AG10803 (cell line): ENCODE measurements at places on chromosomes 2 and 18.

GRCh38 chr2:142082368-142082767, 48.4 kb downstream of the LRP1B start:
- no peak for DNase-seq

DNA sequence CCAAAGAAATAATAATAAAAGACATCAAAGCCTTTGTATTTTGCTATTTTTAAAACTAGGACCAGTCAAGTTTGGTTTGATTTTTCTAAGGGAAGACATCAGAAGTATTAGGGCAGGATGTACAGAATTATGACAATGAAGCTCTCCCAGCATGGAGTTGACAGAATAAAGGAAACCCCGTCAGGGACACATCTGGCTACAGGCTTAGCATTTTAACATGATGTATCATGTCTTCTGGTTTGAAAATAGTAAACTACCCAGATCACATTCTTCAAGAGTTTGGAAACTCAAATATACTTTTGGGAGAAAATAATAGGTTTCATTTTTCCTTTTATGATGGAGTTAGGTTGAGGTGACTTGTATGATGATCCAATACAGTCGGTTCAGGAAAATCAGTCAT, 552.0 kb upstream of the CDH2 start:
- DNase-seq = peak; percentile 43

DNA sequence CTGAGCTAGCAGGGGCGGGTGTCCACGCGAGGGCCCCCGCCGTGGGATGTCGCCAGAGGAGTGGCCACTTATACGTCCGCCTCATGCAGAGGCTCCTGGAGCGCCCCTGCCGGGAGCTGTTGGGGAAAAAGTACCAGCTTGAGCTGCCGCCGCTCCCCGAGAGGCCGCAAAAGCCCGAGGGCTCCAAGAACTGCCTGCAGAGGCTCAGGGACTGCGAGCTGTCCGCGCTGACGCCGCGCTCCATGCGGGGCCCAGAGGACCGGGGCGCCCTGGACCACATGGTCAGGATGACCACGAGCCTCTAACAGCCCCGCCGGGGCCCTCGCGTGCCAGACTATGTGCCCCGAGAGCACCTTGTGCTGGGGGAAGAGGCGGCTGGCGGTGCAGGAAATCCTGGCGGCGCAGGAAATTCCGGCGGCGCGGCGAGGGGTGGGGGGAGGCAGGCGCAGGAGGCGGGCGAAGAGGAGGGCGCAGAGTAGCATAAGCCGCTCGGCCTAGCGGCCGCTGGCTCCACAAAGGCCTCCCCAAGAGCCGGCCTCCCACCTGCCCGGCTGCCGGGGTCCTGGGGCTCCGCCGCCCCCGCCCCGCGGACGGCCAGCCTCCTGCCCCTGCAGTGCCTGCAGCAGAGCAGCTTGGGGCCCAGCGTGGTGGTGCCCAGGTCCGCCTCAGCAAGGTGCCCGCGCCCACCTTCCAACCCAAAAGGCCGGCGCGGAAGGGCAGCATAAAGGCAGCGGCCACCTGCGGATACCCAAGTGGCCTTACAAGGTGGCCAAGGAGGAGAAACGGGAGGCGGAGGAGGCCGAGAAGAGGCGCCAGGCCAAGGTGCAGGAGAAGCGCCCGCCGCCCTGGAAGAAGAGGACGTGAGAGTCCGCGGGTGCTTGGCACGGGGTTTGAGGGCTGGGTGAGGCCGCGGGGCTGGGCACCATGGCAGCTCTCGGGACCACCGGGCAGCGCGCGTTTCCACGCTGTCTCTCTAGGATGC, 42.1 kb upstream of the TRIM43B start:
- DNase-seq = peak; percentile 80

GRCh38 chr2:17148407-17149145, 369.7 kb downstream of the RAD51AP2 start:
- peak; percentile 12 for DNase-seq

- DNase-seq = no peak
These were observed 1199.1 kb upstream of the GYPC start for GRCh38 chr2:125456693-125457363.

GRCh38 chr18:42578792-42579191, 536.7 kb downstream of the RIT2 start:
- DNase-seq = peak; percentile 27

DNA sequence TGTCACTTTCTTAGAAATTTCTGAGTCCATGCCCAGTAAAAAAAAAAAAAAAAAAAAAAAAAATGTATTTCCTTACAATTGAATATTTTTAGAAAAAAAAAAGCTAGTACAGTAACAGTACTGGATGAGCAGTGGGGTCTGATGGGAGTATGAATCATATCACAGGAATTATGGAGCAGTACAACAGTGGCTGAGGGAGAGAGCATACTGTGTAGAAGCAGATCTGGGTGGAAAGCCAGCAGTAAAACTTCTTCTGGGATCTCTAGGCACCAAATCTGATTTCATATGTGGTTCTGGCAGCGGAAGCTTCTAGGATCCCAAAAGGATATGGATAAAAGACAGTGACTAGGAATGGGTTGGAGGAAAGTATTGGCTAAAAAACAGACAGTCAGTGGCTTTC, 414.9 kb upstream of the FSHR start:
- DNase-seq = no peak

DNA sequence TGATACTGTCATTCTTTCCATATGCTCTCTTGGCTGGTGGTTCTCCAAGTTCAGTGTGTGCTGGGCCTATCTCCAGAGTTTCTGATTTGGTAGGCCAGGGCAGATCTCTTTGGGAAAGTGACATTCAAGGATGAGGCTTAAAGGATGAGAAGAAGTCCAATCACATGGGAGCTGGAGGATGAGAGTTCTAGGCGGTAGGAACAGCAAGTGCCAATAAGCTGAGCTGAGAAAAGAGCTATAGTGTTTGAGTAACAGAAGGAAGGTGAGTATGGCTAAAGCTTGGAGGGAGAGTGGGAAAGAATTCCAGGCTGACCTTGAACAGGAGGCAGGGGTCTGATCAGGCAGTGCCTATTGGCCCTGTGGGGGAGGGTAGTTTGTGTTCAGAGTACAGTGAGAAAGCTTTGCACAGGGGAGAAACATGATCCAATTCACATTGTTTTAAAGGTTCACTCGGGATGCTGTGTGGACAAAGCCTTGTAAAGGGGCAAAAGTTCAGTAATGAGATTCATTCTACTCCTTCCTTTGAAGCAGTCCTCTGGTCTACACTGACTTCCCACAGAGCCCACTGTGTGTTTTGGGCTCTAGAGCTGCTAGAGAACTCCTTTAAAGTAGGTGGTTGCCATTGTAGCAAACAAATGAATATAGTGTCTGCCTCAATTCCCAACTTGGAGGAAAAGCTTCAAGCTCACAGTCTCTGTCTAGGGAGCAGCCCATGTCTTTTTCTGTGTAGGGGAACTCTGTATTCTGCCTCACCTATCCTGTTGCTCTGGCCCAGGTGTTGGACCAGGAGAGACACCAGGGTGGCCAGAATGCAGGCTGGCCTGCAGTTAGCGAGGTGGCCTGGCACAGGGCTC, 81.8 kb downstream of the FASTKD2 start:
- no peak for DNase-seq

GRCh38 chr18:76437011-76437410, 58.0 kb downstream of the ZNF516 start:
- no peak for DNase-seq

DNA sequence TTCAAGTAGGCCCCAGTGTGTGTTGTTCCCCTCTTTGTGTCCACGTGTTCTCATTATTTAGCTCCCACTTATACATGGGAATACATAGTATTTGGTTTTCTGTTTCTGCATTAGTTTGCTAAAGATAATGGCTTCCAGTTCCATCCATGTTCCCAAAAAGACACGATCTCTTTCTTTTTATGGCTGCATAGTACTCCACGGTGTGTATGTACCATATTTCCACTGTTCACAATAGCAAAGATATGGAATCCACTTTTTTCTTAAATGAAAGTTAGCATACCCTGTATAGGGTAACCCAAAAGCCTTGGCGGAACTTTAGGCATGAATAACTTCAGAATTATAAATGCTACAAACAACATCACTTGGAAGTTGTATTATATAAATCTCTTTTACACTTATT, 83.4 kb upstream of the NDUFV2 start:
- DNase-seq = no peak

DNA sequence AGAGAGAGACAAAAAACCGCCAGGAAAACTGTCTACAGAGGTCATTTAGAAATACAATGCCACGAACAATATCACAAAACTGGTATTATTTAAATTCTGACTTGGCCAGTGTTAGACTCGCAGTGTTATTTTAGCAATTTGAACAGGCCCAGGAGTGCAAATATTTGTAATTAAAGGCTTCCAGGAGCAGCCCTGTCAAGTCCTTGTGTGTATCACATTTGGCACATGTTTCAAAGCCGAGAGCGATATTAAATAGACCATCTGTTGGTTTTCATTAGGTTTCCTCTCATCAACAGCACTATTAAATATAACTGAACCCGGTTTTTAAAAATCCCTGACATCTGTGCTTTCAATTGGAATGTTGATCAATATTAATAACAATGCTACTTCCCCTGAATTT, 656.9 kb downstream of the TSN start:
- no peak for DNase-seq

DNA sequence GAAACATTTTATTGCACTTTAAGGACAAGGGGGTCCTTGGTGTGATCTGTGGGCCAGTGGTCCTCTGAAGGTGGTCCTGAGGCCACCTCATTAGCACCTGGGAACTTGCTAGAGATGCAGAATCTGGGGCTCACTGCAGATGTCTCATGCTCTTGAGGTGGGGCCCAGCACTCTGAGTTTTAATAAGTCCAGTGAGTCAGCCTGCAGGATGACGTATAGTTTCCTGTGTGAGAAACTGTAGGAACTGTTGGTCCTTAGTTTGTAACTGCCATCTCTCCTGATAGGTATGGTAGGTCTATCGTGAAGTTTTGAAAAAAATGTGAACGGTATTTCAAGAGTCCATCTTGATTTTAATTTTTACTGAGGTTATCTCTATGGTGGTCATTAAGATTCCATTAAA, 2.8 kb downstream of the TRPM8 start:
- no peak for DNase-seq

DNA sequence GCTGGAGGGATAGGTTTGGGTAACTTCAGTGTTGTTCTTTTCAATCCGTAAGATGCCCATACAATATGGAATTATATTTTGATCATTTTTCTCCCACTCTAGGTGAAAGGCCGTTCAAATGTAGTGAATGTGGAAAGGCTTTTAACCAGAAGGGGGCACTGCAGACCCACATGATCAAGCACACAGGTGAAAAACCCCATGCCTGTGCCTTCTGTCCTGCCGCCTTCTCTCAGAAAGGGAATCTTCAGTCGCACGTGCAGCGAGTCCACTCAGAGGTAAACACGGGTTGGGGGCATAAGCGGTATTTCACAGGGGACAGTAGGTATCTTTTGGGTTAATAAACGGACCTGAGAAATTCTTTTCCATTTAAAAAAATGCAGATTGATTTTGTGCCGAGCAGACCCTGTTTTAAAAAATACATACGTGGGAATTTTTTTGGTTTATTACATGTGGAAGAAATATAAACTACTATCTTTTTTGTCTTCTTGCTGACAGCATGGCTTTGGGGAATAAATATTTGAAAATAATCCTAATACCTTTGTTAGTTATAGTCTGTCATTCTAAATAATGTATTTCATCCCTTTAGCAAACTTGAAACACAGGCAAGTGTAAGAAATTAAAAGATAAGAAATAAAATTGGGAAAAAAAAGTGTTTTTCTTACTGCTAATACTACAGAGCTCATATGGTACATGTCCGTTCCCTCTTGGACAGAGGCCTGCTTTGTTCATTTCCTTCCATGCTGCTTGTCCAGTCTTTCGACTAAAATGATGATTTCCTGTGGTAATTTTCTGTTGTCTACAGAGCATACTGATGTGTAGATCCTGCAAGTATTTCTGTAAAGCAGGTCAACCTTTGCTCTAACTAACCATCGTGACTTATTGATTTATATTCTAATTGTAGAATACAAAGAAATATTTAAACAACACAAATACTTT, 53.3 kb downstream of the ZNF236 start:
- peak; percentile 13 for DNase-seq

DNA sequence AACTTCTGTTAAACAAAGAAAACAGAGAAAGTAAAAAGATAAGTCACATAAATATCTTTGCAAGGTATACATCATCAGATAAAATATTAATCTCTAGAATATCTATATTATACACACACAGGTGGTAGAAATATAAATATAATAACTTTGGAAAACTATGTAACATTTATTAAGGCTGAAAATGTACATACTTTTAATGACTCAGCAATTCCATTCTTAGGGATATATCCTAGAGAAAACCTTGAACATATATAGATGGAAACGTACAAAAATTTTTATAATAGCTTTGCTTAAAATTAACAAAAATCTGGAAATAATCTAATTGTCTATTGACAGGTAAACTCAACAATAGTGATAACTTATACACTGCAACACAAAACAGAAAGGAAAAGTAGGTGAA, 381.3 kb downstream of the GPD2 start:
- DNase-seq = no peak

DNA sequence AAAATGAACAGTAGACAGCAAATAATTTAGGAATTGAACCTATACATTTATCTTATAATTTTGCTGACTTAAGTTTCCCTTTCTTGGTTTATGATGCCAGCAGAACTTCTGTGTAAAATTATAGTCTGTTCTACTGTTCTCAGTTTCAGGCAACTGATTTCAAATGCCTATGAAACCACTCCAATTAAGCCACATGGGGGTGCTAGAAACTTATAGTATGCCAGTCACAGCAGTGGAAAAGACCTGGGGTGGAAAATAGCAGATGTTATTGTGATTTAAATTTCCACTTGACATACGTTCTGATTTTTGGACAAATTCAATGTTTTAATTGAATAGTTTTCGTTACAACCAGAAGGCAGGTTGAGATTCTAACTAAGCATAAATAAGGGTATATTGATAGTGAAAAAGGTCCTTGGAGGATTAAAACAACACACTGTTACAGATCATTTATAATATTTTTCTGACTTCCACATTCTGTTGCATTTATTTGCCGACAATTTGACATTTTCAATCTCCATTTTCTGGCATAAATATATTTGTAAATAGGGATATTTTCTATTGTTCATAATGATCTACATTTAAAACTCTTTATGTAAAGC, 61.4 kb downstream of the CPS1 start:
- peak; percentile 55 for DNase-seq

GRCh38 chr2:217915706-217916105, 87.1 kb downstream of the TNS1 start:
- no peak for DNase-seq
